Fibroblast of pulmonary artery (primary cell): ENCODE measurements at places on chromosomes 3 and 15.

DNA sequence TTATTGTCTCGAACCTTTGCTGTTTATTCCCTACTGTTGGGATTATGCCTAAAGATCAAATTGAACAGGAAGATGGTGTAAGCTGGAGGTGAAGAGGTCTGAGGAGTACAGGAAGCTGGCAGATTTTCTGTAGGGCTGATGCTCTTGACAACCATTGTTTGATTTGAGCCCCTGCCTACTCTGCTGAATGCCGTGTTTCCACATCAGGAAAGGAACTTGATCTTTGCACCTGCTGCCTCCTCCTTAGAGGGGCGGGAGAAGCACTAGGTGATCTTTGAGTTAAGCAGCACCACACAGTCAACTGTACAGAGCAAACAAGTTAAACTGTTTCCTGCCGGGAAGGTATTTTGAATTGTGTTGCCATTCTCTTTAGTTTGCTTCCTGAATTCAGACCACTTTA lies 364.6 kb upstream of the EPHA6 start:
- DNase-seq: no peak

- DNase-seq: no peak
Measured at GRCh38 chr3:162022911-162023310, 526.3 kb downstream of the OTOL1 start.

- no peak for DNase-seq
Measured at GRCh38 chr3:179948740-179949139, 88.0 kb downstream of the PEX5L start.

DNA sequence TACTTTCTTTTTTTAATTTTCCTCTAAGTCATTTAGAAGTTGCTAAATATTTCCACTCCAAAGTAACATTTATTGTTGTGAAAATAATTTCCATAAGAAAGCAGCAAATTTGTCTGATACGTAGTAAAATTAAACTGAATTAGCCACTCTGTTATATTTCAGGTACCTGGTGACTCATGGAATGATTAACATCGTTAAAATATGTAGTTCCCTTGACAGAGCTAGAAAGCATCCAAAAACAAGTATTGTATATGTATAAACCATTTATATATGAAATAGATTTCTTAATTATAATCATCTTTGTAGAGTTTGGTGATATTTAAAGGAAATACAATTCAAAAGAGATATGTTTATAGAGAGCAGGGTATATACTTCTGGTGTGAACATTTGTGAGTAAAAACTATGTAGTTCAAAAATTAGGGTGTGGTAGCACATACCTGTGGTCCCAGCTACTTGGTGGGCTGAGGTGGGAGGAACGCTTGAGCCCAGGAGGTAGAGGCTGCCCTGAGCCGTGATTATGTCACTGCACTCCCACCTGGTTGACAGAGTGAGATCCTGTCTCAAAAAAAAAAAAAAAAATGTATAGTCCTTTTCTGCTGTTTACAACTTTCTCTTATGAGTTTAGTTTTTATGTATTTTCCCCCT lies 36.6 kb downstream of the ATP11B start:
- no peak for DNase-seq

DNA sequence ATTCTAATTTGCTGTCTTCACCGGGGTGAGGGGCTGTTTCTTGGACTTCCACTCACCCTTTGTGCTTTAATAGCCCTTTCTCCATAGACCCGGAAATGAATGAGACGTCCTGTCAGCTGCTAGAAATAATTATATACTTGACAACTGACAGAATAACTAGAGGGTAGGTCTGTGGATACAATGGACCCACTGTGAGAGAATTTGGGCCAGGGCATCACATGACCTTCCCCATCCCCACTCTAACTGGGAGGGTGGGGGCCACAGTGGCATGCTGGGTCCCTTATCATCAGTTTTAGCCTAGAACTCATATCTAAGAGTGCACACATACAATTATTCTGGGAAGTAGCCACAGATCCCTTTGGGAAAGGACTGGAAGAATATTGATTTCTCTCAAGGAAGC lies 25.9 kb upstream of the MINAR1 start:
- DNase-seq: no peak

GRCh38 chr3:152386208-152386607 lies 117.5 kb downstream of the MBNL1 start:
- no peak for DNase-seq

- no peak for DNase-seq
Measured at GRCh38 chr15:69518806-69519205, 66.2 kb downstream of the RPLP1 start.

- DNase-seq: no peak
Measured at GRCh38 chr15:39235084-39235795, 345.6 kb upstream of the THBS1 start.

DNA sequence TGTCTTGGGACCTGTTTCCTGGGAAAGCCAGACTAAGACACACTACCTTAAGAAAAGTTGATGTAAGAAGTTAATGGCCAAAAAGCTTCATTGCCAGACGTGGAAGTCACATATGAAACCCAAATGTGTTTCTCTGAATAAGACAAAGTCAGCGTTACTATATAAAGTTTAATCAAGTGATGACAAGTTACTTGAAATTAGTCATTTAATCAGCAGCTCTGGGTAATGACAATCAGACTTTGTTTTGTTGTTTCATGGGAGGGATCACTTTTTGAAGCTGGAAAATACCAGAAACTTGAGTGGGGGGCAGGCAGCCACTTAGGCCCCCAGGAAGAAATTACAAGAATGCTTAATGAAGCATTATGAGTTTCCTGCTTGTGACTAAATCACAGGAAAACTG lies 218.6 kb downstream of the PTPRG start:
- DNase-seq: no peak
